ENCODE measurements at places on chromosomes 6 and 20.
A peak's percentile ranks its signal among the peaks of the same experiment; 100 is the strongest.

DNA sequence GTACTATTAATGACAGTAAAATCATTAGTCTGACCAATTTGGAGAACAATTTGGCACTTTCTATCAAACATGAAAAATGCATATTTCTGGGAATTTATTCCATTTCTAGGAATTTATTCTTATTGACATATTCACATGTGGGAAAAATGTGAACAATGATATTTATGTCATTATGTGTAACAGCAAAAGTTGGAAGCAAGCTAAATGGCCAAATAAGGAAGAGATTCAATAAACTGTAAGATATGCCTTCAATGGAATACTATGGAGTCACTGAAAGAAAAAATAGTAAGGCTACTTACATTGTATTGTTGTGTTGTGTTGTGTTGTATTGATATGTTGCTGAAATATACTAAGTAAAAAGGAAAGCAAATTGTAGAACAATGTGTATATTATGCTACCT lies 100.5 kb upstream of the EDN1 start:
- no peak for DNase-seq

DNA sequence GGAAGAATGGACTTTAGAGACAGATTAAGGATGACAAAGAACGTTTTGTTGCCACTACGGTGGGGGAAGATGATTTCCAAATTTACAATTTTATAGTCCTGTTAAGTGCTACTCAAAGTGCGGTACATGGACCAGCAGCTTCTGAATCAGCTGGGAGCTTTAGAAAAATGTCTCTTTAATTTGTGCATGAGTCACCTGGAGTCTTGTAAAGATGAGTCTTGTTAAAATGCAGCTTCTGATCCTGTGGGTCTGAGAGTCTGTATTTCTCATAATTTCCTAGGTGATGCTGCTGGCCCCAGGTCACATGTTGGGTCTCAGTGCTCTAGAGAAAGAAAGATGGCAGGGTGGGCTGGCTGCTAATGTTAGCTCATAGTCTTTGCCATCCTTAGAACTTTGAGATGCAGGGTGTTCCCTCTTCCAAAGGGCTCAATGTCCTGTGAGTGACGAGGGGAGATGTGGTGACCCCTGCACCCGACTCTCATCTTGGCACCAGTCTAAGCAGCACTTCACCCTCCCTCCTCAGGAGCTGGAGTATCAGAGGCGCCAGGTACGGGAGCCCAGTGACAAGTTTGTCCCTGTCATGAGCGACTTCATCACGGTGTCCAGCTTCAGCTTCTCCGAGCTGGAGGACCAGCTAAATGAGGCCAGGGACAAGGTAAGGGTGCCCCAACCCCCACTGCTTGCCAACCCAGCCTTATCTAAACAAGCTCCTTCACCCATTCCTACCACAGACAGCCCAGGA lies 34.5 kb downstream of the MOCS1 start:
- DNase-seq: no peak

GRCh38 chr6:12026120-12026519 lies 14.0 kb downstream of the HIVEP1 start:
- DNase-seq: peak; percentile 40

DNA sequence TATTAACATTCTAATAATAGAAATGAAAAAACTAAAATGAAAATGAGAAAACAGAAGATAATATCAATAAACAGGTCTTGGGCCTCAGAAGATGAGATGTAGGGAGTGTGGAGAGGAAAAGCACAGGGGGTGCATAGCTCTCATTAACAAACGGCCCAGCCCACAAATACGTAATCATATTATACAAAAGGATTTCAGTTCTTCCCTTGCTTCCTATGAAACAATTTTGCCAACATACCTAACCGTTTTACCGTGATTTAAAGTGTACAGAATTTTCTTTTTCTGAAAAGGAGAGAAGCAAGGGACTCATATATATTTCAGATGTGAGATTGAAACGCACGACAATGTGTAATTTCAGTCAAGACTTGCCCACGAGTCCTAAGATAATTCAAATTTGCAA lies 136.0 kb downstream of the HFE start:
- peak; percentile 17 for DNase-seq

DNA sequence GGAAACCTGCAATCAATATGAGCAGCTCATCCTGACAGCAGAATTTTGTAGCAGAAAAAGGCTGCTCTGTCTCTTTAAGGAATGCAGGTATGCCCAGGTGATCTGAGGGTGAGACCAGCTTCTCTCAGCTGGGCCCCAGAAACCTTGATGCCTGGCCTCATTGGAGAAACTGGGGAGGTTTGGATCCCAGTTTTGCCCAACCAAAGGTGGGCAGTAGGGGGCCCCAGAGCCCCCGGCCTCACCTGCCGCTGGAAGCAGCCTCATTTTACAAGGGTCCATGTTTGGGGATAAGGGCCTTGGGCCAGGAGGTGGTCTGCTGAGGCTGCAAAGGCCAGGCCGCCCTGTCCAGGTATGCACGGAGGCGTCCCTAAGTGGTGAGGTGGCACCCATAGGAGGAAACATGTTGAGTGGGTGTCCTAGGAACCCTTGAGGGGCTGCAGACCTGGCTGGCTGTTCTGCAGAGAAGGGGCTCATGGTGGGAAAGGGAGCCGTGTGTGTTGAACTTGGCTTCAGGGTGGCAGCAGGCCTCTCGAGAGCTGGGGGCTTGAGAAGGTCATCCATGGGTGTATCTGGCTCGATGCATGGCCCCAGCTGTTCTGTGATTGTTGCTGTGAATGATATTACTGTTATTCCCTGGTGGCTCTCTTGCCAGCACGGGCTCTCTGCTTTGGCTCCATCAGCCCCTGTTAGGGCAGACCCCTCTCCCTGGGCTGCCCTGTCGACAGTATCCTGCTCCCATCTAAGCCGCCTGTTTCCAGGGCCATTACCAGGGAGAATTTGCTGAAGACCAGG lies 208.4 kb downstream of the CDH4 start:
- no peak for DNase-seq

DNA sequence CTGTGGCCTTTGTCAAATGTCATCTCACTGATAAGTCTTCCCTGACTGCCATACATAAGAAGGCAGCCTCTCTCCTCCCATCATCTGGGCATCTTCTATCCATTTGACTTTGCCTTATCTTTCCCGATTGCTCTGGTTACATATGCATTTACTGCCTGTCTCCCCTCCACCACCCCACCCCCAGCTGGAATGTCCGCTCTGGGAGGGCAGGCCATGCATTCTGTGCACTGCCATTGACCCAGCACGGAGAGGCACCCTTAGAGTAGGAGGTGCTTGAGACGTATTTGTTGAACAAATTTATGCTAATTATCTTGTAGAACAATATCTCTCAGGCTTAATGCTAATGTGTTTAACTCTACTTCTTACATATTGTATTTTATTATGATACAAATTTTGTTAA lies 183.9 kb upstream of the HDAC2 start:
- no peak for DNase-seq

GRCh38 chr6:7112741-7113313 lies 5.1 kb downstream of the RREB1 start:
- DNase-seq: peak; percentile 78

GRCh38 chr6:47715782-47716181 lies 17.4 kb downstream of the ADGRF4 start:
- no peak for DNase-seq

DNA sequence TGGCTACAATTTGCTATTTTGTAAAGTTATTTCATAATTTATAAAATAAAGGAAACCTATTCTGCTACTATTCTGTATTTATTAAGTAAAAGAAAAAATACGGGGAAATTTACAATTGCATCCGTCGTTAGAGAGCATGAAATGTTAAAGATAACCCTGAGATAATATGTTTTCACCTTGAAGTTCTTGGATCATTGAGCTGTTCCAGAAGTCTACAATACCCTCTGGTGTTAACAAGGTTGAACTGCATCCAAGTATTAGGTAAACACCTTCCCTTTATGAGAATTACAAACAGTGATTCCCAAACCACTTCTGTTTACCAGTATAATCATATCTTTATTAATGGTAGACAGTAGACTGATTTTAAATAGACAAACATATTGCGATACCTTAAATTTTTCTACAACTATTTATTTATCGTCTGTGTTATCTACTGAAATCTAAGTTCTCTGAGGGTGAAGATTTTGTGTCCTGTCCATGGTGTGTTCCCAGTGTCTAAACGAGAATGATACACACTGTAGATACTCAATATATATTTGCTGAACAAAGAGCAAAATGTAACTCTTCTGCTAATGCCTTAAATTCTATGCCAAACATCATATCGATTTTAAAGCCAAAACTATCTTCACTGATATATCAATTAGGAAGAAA lies 28.2 kb downstream of the TBC1D32 start:
- peak; percentile 63 for DNase-seq

DNA sequence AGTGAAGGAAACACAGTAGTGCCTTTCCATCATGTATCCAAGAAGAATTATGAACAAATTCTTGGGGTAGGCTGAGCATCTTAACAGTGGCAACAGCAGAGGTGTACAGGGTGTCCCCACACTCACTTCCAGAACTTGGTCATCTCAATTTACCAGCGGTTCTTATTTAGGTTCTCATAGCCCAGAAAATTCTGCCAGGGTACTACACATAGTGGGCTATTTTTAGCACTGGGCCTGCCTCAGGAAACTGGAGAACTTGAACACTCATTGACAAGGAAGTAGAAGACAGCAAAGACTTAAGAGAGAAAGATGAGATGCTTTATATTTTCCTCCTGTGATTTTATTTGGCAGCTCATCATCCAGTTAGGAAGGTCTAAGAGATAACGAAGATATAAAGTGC lies 71.8 kb upstream of the PHIP start:
- no peak for DNase-seq

DNA sequence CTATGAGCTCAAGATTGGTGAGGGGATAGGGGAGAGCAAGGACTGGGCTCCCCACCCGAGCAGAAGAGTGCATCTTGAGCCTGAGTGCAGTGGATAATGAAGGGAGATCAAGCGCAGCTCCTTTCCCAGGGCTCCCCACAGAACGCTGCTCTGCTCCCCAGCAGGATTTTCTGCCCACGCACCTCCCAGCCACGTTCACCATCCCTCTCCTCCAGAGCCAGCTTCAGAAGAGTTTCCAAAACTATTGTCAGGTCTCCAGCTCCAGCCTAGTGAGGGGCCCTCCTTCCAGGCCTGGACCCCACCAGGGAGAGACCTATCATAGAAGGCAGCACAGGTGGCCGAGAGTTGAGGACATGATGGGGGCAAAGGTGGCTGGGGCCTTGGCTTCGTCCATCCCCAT lies 34.5 kb downstream of the FOXP4 start:
- no peak for DNase-seq

DNA sequence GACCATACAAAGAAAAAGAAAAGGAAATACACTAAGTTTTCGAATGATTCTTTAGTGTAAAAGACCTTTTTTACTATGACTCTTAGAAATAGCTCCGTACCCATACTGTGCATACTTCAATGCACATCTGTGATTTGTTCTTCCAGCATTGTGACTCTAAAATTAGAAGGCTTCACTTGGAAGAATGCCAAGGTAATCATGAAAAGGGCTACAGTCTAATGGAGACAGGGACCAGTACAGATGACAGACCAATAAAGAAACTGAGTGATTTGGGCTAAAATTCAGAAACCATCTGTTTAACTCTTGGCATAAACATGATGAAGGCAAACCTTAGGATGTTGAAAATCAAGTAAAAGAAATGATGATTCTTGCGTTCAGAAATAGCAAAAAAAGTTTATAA lies 46.3 kb downstream of the CYP39A1 start:
- DNase-seq: no peak

GRCh38 chr20:50758469-50758868 lies 27.1 kb downstream of the PARD6B start:
- peak; percentile 32 for DNase-seq

GRCh38 chr6:56775498-56776166 lies 132.9 kb upstream of the DST start:
- no peak for DNase-seq

DNA sequence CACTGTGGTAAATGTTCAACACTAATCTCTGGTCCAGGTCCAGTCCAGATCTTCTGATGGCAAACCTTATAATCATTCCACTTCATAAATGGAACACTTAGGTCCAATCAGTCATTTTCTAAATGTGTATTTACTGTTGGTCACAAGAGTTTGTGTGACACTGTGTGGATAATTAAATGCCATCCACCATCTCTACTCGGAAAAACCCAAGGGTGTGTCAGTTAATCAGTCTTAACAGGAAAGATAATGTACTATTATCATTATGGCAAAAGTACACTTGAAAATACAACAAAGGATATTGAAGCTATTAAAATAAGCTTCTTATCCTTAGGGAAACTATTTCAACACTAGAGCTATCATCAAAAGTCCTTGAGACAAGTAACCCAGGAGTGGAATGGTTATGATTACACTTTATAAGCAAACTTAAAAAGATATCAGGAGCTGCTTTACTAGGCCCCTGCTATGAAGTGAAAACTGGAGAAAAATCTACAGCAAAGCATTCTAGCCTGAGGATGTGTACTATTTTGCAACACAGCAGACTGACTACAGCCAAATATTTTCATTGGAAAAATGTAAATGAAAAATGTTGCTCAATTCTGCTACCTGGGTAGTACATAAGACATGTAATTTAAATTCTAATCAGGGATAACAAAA lies 227.9 kb downstream of the LAMA2 start:
- peak; percentile 52 for DNase-seq

DNA sequence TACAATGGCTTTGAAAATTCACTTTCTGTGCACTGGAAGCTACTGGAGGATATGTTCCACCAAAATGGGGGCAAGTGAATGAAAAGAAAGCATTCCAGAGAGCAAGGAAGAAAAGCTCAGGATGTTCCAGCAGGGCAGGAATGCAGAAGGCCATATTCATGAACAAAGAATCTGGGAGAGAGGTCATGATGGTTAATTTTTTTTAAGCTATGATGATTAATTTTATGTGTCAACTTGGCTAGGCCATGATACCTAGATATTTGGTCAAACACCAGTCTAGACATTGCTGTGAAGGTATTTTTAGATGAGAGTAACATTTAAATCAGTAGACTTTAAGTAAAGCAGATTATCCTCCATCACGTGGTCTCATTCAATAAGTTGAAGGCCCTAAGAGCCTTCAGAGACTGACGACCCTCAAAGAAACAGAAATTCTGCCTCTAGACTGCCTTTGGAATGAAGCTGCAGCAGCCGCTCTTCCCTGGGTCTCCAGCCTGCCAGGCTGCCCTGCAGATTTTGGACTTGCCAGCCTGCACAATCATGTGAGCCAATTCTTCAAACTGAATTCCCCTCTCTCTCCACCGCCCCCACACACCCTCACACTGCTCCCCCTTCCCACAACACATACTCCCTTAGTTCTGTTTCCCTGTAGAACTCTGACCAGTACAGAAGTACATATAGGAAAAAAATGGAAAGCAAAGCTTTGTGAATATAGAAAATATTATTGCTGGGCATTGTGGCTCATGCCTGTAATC lies 20.1 kb upstream of the GCM1 start:
- peak; percentile 87 for DNase-seq

- no peak for DNase-seq
These were observed 1950.9 kb upstream of the DEFB115 start for GRCh38 chr20:29306390-29307072.

DNA sequence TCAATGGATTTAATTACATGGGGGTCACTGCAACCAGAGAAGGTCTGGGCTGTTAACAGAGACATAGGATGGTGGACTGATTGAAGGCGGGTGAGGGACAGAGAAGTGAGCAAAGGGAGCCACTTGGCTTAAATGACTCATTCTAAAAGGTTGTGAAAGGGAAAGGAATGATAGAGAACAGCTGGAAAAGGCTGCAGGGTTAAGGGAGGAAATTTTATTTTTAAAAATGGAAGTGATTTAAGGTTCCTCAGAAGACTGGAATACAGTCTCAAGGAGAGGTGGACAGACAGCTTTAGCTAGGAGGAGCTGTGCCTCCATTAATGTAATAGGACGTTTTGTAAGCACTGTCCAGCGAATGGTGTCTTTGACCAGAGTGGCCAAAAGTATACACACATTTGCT lies 46.7 kb downstream of the RGS17 start:
- peak; percentile 46 for DNase-seq

- no peak for DNase-seq
These were observed 19.5 kb downstream of the SF3B5 start for GRCh38 chr6:144075875-144076274.
